SK-MEL-5 (cell line): ENCODE measurements at places on chromosomes 5 and 9.

GRCh38 chr5:110092955-110093785, 403.4 kb downstream of the MAN2A1 start:
- no peak for DNase-seq

GRCh38 chr5:56327809-56328208, 94.7 kb upstream of the ANKRD55 start:
- no peak for DNase-seq

DNA sequence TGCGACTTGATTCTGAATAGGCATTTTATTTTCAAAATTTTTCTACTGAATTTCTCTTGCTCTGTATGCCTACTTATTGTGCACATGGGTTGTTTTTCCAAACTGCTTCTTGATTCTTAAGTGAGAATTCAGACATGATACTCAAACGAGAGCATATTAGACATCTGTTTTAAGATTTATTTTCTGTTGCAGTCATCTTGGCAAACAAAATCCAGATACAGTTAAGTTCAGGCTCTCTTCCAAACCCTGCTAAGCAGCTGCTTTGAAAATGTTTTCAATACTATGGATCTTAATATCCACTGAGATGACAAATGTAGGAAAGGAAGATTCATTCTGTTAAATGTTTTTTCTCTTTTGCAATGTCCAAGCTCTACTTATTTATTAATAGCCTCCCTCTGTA, 4.5 kb downstream of the TMEM215 start:
- DNase-seq: no peak

DNA sequence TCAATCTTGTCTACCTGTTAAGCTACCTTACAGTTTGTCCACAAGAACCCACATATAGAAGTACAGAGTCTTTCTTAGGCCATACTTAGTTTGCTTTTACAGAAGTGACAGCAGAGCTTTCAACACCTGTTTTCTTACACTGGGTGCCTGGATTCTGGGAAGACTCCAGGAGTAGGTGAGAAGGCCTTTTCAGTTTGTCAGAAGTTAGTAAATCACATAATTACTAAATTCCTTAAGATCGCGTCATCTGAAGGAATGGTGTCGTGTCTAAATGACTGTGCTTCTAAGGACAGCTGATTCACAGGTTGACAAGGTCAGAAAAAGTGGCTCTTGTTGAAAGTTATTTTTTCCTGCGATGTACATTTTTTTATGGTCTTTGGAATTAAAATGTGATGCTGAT, 97.0 kb upstream of the FAM120A start:
- no peak for DNase-seq

- DNase-seq: peak; percentile 15
Observed at GRCh38 chr5:72498284-72498683, 8.9 kb downstream of the ZNF366 start.

GRCh38 chr5:126920291-126920690, 110.1 kb downstream of the MARCHF3 start:
- DNase-seq: peak; percentile 23
